ENCODE measurements at places on chromosomes 16 and 17. TPM values are rescaled to one million over a fixed set of nuclear protein-coding genes. Genes with fewer than 3 reads are reported as not detected.
A peak's percentile ranks its signal among the peaks of the same experiment; 100 is the strongest.

- no peaks in the 10 kb centered on the region for H3K36me3 ChIP-seq
- no peak for DNase-seq
- H3K27ac ChIP-seq, result no peak overlapping the region
- peaks cover 11% of the 10 kb centered on the region for H3K27me3 ChIP-seq
- peaks cover 19% of the 10 kb centered on the region for H3K4me1 ChIP-seq
These were observed 769 bp downstream of the TMEM88 start for GRCh38 chr17:7855660-7856010.

GRCh38 chr16:49462989-49463371, 89.4 kb downstream of the C16orf78 start:
- no peak for DNase-seq
- H3K36me3 ChIP-seq, result no peaks in the 10 kb centered on the region
- H3K4me3 ChIP-seq, result no peak overlapping the region
- peaks cover 24% of the 10 kb centered on the region for H3K4me1 ChIP-seq
- H3K27me3 ChIP-seq, result peaks cover 2% of the 10 kb centered on the region

Gene CRYM
- polyA plus RNA-seq, result not detected

GRCh38 chr17:33201283-33201682, 91.8 kb downstream of the ASIC2 start:
- H3K4me1 ChIP-seq, result no peaks in the 10 kb centered on the region
- DNase-seq, result no peak
- no peak overlapping the region for H3K27ac ChIP-seq
- peaks cover 2% of the 10 kb centered on the region for H3K27me3 ChIP-seq

Gene ALOX15
- not detected for polyA plus RNA-seq

DNA sequence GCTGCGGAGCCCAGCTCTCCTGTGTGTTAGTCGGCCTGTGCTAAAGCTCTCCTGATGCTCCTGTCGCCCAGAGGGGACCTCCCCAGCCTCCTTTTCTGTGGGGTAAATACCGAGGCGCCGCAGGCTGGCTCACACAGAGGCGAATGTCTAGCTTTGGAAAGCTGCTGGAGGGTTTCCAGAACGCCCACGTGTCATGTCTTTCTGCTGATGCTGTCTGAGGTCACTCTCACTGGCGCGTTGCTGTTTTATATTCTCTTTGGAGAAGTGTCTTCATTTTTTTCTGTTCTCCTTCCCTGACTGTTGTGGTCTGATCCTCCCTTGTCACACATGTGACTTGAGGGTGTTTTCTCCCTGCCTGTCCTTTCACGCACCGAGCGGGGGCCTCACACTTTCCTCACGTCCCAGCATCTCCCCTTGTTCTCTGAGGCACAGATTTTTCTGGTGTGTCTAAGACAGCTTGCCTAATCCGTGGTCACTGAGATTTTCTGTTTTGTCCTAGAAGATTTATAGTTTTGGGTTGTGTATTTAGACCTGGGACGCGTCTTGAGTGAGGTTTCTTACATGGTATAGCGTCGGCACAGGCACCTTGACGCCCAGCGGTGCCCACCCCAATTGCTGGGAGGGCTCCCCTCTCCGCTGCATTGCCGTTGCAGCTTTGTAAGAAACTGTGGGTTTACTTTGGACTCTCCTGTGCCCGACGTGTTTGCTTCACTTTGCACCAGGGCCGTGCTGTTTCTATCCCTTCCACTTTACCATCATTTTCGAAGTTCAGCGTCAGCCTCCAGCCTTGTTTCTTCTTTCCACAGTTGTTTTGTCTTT, 92.1 kb upstream of the ZNF750 start:
- no peak overlapping the region for H3K4me3 ChIP-seq
- DNase-seq, result no peak
- no peaks in the 10 kb centered on the region for H3K4me1 ChIP-seq

DNA sequence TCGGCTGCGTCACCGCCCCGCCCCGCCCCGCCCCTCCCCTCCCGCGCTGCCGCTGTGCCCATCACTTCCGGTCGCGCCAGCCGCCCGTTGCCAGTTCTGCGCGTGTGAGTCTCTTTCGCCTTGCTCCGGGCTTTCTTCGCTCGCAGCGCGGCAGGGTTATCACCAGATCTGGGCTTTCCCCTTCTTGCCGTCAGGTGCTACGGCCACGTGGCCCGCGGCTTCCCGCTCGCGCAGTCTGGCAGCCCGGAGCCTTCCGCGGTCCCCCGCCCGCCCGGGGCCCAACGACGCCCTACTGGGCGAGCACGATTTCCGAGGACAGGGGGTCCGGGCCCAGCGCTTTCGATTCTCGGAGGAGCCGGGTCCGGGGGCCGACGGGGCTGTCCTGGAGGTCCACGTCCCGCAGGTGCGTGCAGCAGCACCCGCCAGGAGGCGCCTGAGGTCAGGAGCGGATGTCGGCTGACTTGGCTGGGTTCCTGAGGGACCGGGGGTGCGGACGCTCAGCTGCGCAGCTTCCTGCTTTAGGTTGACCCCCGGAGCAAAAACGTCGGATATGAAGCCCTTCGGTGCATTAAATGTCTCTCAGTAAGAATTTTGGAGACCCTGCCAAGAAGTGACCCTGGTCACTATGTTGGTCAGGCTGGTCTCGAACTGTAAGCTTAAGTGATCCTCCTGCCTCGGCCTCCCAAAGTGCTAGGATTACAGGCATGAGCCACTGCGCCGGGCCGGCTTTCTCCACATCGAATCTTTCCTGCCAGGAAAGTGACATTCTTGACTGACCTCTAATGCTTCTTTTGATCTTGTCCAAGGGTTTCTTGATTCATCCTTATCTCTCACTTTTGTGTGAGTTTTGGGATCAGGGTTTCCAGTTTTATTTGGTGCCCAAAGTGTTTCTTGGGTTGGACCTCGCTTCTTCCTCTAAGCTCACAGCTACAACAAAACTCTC, at the start of gene METTL23:
METTL23 (plus strand) TSS at position 64 of the 943 bp plus-strand sequence. CDS start 2,872 bp downstream, outside the sequence.
- H3K27me3 ChIP-seq, result peaks cover 31% of the 10 kb centered on the region
- DNase-seq, result no peak
- H3K4me3 ChIP-seq, result peak within 1 kb of the TSS; percentile 97
- H3K27ac ChIP-seq, result peak within 1 kb of the TSS; percentile 100

- no peak overlapping the region for H3K4me3 ChIP-seq
- peaks cover 10% of the 10 kb centered on the region for H3K4me1 ChIP-seq
- DNase-seq, result no peak
- H3K27ac ChIP-seq, result no peak overlapping the region
These were observed 380.3 kb downstream of the SNX29 start for GRCh38 chr16:12356632-12357340.

DNA sequence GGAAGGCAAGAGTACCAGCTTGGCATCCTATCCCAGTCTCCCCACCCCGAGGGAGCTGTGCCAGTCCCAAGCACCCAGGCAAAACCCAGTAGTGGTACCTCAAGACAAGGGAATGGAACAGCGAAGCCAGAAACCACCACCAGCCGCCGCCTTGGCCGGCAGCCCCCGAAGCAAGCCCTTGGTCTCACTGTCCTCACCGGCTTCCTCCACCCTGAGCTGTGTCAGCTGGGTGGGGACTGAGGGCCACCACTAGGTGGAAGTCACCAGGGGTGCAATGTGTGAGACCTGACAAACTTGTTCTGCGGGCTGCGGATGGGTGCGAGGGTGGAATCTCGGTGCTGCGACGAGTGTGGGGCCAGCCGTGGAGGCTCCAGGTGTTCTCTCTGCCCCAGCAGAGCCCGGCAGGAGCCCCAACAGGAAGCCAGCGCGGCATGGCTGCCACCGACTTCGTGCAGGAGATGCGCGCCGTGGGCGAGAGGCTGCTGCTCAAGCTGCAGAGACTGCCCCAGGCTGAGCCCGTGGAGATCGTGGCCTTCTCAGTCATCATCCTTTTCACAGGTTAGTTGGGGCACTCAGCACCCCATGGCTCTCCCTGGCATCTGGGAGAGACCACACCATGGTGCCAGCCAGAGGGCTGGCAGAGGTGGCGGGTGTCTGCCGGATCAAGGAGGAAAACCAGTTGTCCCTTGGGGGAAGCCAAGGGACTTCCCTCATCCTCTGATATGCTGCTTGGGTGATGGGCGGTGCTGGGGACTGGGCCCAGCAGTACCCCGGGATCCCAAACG, 6.7 kb downstream of the SMIM5 start:
- no peaks in the 10 kb centered on the region for H3K4me1 ChIP-seq
- no peaks in the 10 kb centered on the region for H3K36me3 ChIP-seq
- no peak for DNase-seq

GRCh38 chr16:10619271-10619849, 39.0 kb upstream of the EMP2 start:
- no peak overlapping the region for H3K4me3 ChIP-seq
- no peaks in the 10 kb centered on the region for H3K27me3 ChIP-seq
- no peaks in the 10 kb centered on the region for H3K36me3 ChIP-seq
- no peak for DNase-seq
- no peaks in the 10 kb centered on the region for H3K4me1 ChIP-seq

DNA sequence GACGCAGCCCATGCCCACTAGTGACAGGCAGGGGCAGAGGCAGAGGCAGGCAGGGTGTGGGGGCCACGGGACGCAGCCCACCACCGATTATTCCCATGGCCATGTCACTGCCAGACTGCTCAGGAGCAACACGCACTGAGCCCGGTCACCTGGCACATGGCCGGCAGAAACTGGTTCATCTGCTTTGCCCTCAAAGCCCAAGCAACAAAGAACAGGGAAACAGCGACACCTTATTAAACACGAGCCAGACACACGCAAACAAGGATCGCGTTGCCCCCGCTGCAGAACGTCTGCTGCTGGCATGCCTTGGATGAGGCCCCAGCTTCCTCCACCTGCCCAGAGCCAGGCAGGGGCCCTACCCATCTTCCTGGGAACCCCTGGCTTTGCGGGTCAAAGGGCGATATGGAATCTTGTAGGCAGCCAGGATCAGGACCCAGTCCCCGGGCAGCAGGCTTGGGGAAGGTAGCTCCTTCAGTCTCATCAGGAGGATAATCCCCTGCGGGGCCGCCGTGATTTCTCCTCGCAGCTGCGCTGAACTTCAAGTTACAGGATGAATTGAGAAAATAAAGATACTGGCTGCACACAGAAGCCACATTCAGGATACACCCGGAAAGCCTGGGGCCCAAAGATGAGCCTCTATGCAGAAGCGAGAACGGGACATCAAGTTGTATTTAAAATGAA, 4.8 kb downstream of the TBC1D16 start:
- no peaks in the 10 kb centered on the region for H3K36me3 ChIP-seq
- H3K4me1 ChIP-seq, result peaks cover 5% of the 10 kb centered on the region
- no peak for DNase-seq
- H3K27me3 ChIP-seq, result peaks cover 15% of the 10 kb centered on the region
- H3K27ac ChIP-seq, result no peak overlapping the region
- no peak overlapping the region for H3K4me3 ChIP-seq

Gene GPR142
- 0.49 TPM for polyA plus RNA-seq

- no peaks in the 10 kb centered on the region for H3K4me1 ChIP-seq
- H3K27me3 ChIP-seq, result peaks cover 2% of the 10 kb centered on the region
- no peak overlapping the region for H3K4me3 ChIP-seq
- no peak for DNase-seq
- no peak overlapping the region for H3K27ac ChIP-seq
These were observed 113.8 kb downstream of the ABCC12 start for GRCh38 chr16:48041981-48042421.

Gene IGSF6
- polyA plus RNA-seq, result 5.2 TPM

- no peaks in the 10 kb centered on the region for H3K27me3 ChIP-seq
- peaks cover 6% of the 10 kb centered on the region for H3K4me1 ChIP-seq
- no peak for DNase-seq
- H3K36me3 ChIP-seq, result peaks cover 10% of the 10 kb centered on the region
- H3K27ac ChIP-seq, result no peak overlapping the region
These were observed 9.7 kb upstream of the ARL5C start for GRCh38 chr17:39175695-39176093.

- H3K27ac ChIP-seq, result no peak overlapping the region
- peaks cover 1% of the 10 kb centered on the region for H3K27me3 ChIP-seq
- H3K4me3 ChIP-seq, result no peak overlapping the region
These were observed 55.2 kb downstream of the CDH11 start for GRCh38 chr16:65066651-65067050.
